ENCODE measurements at places on chromosomes 12 and 14. TPM values are rescaled to one million over a fixed set of nuclear protein-coding genes. Genes with fewer than 3 reads are reported as not detected.

- DNase-seq = no peak
Observed at GRCh38 chr14:102464846-102465341, 44.7 kb downstream of the ANKRD9 start.

- peak; percentile 77 for DNase-seq
Observed at GRCh38 chr14:64504897-64505794, 576 bp downstream of the ZBTB1 start.

DNA sequence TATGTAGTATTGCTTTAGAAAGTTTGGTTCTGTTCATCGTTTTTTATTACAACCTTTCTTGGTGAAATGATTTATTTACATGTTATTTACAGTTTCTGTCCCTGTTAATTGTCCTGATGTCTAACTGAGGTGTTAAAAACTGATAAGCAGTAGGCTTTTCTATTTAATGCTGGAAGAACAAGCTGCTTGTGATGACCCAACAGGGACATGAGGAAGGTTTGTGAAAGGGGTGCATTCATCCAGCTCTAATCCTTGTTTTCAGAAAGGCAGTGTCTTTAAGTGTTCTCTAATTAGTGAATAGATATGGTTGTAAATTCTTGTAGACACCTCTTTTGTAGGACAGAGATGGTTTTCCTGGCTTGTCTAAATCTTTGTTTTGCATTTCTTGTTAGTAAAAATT is 191.4 kb downstream of the FOXA1 start:
- DNase-seq = no peak

- peak; percentile 76 for DNase-seq
Observed at GRCh38 chr14:90453401-90453951, 56.6 kb downstream of the CALM1 start.

DNA sequence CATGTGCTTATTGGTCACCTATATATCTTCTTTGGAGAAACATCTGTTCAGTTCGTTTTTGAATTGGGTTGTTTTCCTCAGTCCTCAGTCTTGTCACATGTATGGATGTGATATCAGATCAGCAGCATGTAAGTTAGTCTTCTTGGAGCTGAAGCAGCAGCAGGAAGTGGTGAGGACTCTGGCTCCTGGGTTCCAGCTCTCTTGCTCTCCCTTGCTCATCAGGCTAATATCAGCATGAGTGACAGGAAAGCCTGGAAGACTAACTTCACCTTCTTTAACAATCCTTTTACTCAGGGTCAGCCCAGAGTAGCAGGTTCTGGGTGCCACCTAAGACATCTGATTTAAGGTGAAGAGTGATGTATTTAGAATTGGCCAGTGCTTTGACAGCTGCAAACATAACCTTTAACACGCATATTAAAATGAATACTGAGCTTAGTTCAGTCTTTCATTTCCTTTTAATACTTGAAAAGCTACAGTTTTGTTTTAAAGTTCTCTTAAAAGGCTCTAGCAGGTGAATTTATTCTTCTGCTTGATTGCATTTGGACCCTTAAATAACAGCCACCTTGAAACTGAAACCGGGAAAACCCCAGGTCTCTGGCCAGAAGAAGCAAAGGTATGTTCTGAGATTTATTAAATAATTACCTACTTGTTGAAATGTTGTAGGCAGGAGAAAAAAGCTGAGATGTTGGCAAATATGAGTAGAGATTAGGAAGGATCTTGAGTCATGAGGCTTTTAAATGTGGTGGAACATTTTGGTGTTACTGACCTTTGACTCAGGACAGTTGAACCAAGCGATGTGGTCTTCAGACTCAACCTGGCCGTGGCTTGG is 54.3 kb downstream of the DRAM1 start:
- no peak for DNase-seq

DNA sequence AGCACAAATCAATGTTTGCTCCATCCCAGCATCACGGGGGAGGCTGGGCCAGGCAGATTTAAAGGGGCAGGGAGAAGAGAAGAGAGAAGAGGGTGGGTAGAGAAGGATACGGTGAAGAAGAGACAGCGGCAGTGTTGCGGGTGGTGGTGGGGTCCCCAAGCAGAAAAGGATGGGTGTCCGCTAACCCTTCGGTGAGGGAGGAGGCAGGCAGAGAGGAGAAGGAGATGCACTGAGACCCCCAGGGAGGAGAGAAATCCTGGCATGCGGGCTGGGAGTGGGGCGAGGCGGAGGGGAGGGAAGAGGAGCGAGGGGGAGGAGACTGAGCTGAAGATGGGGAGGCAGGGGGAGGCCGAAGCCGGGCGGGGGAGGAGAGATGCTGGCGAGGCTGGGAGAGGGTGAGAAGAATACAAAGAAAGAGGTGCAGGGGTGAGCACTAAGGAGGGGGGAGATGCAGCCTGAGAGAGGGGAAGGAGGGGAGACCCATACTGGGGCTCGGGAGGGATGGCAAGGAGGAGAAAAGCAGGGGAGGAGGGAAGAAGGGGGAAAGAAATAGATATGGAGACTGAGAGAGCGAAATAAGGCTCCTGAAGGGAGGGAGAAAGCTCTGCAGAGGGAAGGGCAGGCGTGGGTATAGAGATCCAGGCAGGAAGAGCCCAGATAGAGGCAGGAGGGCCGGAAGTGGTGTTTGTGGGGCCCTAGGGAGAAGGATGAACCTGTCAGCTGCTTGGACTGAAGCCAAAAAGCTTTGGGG is at the start of gene JPH4:
TSS of gene JPH4 (minus strand) at position 231 of the 751 bp plus-strand sequence. CDS start 1,337 bp downstream, outside the sequence.
- peak; percentile 94 for DNase-seq

- DNase-seq = no peak
Observed at GRCh38 chr12:71183846-71184245, 26.0 kb upstream of the TSPAN8 start.

DNA sequence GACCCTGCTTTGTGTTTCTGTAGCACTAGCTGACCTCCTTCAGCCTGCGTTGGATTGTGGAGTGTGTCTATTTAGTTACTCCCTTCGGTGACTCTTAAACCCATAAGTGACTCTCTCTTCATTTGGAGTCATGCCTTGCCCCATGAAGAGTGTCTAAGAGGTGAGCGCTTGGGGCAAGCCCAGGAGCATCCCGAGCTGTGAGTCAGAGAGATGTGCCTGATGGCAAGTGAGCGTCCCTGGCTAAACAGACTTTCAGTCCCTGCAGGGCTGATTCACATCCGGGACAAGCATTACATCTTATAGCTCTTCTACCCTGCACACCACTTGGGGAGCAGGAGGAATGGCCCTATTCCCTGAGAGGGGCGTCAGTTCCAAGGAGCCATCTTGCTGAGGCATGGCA is 24.3 kb upstream of the ATF1 start:
- DNase-seq = no peak

- peak; percentile 41 for DNase-seq
Observed at GRCh38 chr12:94149781-94150239, 1.4 kb downstream of the PLXNC1 start.

GRCh38 chr12:30989754-30990153 is 63.2 kb downstream of the TSPAN11 start:
- DNase-seq = peak; percentile 91

- DNase-seq = peak; percentile 55
Observed at GRCh38 chr12:12327802-12328201, 22.2 kb downstream of the MANSC1 start.

DNA sequence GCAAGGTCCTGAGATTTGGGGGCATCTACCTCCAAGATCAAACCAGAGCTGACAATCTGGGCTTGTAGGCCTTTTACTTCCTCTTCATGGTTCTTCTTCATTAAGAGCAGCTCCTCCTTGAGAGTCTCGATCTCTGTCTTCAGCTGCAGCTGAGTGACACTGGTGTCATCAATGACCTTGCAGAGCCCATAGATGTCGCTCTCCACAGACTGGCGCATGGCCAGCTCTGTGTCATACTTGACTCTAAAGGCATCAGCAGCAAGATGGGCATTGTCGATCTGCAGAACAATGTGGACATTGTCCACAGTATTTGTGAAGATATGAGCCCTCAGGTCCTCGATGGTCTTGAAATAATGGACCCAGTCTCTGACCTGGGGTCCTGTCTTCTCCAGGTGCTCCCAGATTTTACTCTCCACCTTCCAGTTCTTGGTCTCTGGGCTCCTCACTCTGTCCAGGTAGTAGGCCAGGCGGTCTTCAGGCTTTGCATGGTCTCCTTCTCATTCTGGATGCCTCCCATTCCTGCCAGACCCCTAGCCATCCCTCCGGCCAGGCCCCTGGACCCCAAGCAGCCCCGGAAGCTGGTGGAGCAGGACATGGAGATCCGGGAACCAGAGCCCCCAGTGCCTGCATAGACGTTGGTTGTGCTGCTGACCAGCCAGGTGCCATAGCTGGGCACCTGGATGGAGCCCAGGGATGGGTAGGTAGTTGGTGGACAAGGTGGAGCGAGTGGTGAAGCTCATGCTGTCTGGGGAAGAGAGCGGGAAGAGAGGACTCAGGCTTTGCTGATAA is 141.0 kb downstream of the MSRB3 start:
- DNase-seq = no peak

DNA sequence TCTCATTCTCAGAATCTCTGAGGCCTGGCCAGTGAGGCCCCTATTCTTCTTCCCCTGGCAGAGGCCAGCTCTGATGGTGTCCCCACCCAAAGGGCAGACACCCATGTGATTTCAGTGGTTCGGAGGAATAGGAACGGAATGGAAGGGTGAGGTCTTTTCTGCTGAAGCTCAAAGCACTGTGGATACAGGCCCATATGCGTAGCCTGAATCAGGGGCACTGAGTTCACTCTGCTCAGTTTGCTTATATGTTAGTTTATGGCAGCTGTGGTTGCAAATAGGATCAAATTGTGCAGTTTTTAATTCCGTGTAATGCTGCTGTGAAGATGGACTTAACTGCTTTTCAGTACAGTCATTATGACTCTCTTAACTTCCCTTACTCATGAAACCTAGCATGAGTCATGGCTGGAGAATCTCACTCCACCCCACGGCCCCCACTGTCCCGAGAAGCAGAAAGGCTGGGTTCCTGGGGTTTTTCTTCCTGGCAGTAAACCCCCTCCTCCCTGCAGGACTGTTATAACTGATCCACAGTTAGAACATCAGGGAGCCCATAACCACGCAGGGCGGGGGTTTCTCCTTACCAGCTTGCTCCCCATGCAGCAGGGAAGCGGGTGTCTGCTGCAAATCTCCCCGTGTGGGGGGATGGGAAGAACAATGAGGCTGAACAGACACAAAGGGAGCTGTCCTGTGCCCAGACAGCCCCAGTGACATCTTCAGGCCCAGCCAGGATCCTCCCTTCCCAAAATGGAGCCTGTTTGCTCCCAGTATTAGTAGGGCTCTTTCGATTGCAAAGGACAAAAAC is 122.7 kb downstream of the SLC38A6 start:
- DNase-seq = no peak

DNA sequence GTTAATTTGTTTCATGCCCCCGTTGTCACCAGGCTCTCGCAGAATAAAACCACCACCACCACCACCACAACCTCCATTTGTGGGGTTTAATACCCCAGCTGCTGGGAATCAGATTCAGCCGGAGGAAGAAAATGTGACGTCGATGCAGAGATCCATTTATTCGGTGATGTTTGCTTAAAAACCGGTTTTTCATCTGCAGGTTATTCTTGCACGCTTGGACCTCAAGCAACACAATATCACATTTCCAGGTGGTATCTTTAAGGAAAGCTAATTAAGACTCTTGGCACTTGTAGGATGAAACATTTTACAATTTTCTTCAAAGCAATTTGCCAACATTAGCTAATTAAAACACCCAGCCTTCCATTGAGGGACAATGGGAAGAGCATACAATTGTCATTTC is 39.8 kb downstream of the SPRING1 start:
- no peak for DNase-seq

DNA sequence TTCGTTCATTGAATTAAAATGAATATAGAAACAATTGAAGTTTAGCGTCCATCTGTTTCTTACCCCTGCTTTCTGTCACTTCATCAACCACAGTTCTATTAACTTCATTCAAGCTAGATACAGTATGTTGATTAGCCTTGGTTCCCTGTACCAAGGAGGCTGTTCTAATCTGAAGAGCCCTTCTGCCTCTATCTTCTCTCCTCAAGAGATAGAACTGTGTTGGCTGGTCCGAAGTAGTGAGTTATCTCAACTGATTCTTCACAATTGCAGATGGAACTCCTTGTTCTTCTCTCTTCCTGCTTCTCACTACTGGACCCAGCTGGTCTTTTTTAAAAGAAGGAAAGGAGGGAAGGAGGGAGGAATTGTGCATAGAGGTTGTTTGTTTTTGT is 82.1 kb upstream of the TRAF3 start:
- no peak for DNase-seq

GRCh38 chr14:69876848-69877306 is 2.3 kb upstream of the SMOC1 start:
- peak; percentile 10 for DNase-seq

DNA sequence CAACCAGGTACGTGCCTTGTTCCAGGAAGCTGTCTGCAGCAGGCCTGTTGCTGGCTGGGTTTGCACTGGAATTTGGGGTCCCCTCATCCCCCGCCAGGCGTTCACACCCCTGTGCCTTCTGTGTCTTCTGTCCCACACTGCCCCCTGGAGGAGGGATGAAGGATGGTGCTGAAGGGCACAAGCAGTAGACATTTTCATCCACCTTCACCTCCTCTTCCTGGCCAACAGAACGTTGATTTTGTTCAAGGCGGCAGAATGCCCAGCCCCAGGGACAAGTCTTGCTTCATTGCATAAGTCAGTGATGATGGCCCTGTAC is 122.1 kb downstream of the CALM1 start:
- DNase-seq = no peak

DNA sequence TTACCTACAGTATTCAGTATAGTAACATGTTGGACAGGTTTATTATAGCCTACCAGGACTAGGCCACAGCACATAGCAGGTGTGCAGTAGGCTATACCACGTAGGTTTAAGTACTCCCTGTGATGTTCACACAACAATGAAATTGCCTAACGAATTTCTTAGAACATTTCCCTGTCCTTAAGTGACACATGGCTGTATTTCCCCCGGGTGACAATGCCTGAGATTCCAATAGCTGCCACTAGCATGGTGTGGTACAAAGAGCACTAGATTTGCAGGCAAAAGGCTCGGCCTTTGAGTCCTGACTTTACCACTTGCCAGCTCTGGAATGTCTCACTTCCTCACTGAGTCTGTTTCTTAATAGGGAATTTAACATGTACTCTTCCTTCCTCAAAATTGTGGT is 19.7 kb downstream of the PTPN21 start:
- DNase-seq = no peak

GRCh38 chr12:6356374-6356820 is 14.5 kb upstream of the TNFRSF1A start:
- DNase-seq = no peak

INSM2 gene
- 9.6 TPM for total RNA-seq

KCNK10 gene
- 23.4 TPM for total RNA-seq

PRMT5 gene
- 48.2 TPM for total RNA-seq

CCDC184 gene
- 7.8 TPM for total RNA-seq

PRKCH gene
- total RNA-seq = 11.0 TPM

TCHP gene
- total RNA-seq = 10.6 TPM

HOXC4 gene
- not detected for total RNA-seq

CCDC177 gene
- 4.5 TPM for total RNA-seq

SERPINA5 gene
- total RNA-seq = 0.36 TPM

CSRP2 gene
- 50.0 TPM for total RNA-seq

KRT72 gene
- not detected for total RNA-seq

KRT2 gene
- 0.18 TPM for total RNA-seq

DNAJC22 gene
- total RNA-seq = 1.4 TPM

RNF212B gene
- total RNA-seq = not detected

TAS2R46 gene
- 13.9 TPM for total RNA-seq

GPD1 gene
- total RNA-seq = 1.7 TPM

KRT78 gene
- total RNA-seq = not detected

RAD9B gene
- 0.91 TPM for total RNA-seq

KHNYN gene
- total RNA-seq = 21.9 TPM

All from cerebellum (tissue), 4 donors.